ENCODE measurements at places on chromosomes 7 and 10.

GRCh38 chr10:68330852-68331454 is 911 bp upstream of the HNRNPH3 start:
- no peak for DNase-seq

GRCh38 chr7:29371472-29371871 is 176.9 kb downstream of the CHN2 start:
- no peak for DNase-seq

- DNase-seq, result no peak
These were observed 148.1 kb upstream of the ZNF32 start for GRCh38 chr10:43796781-43797180.

DNA sequence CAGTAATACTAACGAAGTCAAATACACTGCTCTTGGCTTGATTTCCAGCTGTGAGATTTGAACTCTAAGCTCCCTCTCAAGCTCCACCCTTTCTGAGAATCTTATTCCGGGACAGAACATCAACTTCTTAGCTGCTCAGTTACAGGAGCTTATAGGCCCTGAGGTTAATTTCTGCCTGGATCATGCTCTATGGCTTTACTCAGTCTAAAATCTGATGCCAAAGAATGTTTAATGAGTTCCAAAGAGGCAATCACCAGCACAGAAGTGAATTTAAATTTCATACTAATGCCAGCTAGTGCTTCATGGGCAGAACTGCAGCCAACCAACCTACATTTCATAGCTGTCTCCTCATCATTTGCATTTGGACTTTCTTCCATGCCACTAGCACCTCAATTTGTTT is 707.2 kb downstream of the MAGI2 start:
- DNase-seq, result no peak

GRCh38 chr7:20744954-20745446 is 41.7 kb downstream of the SP8 start:
- DNase-seq, result no peak

DNA sequence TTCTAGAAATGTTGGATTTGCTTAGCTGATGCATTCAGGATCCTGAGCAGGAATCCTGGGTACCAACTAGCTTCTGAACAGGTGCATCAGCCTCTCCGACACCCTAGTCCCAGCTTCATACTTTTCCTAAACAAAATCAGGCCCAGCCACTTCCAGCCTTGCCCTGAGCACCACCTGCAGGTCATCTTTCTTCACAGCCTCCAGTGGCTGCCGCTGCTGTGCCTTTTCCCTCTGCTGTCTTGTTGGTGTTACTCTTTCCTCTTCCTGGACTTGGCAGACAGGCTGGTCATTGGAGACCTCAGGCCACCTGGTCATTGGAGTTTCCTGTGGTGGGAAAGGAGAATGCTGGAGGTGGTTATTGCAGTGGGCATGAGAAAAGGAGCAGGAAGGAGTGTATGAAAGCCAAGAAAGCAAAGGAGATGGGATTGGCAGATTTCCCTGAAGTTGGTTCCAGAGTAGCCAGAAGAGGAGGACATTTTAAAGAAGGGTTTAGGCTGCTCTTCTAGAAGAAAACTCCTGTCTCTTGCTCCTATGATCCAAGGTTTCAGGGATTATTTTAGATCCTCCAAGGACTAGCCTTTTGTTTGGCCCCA is 48.2 kb upstream of the NFKB2 start:
- no peak for DNase-seq

- no peak for DNase-seq
These were observed 263.9 kb upstream of the FZD1 start for GRCh38 chr7:90999989-91000979.

- DNase-seq, result no peak
These were observed 13.4 kb downstream of the NPY start for GRCh38 chr7:24297362-24297761.

DNA sequence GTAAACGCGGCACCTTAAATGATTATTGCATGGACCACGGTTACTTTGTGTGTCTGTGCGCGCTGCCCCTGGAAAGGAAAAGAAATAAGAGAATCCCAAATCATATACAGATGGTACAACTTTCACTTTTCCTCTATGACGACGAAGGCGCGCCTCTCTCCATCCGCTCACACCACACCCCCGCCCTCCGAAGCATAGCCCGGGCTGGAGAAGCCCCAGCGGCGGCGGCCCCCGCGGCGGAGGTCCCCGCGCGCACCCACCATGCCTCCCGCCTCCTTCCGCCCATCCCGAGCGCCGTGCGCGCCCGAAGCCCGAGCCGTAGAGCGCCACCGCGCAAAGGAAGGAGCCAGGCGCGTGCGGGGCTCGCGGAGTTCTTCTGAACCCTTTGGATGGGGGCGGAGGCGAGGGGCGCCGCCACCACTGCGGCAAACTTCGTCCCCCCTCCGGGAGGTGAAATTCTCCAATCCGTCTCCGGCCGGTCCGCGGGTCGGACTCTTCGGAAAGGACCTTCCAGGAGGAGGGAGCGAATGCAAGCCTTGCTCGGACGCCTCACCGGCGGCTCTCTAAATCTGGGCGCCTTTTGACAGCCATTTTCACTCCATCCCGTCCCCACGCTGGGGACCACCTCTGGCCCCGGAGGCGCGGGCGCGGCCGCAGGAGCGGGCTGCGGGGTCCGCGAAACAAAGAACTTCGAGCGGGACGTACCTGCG is 588 bp downstream of the GLI3 start:
- DNase-seq, result no peak

DNA sequence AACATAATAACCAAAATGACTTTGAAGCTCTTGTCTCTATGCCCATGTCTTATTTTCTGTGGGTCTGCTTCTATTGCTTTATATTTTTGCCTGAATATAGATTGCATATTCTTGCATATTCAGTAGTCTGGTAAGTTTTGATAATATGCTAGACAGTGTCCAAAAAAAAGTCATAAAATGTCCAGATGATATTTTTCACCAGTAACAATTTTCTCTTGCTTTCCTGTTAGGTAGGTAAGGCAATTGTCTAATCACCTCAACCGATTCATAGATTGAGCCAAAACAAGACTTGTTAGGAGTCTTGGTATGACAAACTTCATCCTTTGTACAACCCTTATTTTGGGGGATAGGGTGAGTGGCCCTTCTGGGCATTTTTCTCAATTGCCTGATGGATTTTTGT is 277.0 kb upstream of the NRP1 start:
- DNase-seq, result no peak

- peak; percentile 42 for DNase-seq
These were observed 4.7 kb upstream of the NOS3 start for GRCh38 chr7:150986099-150986512.

DNA sequence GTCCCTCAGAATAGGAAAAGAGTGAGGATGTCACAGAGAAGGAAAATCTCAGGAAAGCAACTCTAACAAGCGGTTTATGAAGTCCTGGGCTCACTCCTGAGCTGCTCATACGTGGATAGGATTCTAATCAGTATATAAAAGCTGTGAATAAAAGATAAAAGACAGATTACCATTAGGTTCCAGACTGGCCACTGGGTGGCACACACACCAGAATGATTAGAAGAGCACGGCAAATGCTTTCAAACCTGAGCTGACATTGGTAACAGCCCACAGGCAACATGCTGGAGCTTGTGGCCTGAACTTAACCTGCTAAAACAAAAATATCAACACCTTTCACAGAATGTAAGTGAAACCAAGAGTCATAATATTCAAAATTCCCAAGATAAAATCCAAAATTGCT is 370.8 kb downstream of the GRID1 start:
- DNase-seq, result no peak

DNA sequence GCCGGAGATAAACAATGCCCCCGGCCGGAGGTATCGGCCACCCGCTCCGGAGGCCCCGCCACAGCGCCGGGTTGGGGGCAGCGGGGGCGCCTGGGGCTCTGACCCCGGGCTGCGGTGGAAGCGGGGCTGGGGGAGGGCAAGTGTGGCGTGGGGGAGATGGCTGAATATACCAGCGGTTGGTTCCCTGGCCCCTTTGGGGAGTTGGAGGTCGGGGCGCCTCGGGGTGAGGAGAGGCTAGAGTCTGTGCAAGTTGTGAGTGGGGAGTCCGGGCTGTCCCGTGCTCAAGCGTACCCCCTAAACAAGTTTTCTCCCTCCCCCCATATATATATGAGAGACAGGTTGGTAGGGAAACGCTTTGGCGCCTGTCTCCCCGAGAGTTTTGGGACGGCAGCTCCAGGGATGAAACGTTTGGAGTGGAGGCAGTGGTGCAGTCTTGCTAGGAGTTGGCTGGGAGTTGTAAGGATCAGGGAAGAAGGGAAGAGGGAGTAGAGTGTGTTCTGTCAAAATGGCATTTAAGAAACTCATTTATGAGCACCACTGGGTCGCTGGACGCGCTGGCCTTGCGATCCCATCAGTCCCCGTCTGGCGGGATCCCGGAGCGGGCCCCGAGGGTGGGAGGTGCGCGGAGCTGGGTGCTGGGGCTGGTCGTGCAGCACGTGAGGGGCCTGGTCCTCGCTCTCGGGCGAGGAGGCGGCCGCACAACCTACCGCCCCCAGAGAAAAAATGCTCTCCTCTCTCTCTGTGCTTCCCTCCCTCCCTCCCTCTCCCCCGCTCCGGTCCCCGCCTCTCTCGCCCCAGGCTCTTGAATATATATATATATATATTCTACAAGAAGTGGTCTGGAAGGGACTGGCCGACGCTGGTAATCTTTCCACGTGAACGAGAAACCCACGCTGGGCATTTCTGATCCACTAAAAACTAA is 1.1 kb downstream of the TET1 start:
- DNase-seq, result no peak

DNA sequence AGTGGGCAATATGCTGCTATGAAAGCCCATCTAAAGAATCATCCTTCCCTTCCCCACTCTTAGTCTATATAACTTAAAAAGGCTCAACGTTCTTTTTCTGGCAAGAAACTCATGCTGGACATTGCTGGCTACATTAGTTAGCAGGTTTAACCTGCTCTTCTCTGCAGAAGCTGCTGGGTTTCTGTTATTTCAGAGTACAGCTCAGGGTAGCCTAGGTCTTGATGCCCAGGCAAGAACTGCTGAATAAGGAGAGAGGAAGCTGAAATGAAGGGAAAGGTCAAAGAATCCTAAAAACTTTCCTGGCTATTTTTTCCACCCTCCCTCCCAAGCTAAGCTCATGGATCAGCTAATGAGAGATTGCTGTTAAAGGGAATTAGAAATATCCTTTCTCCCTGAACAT is 79.4 kb downstream of the ANKIB1 start:
- no peak for DNase-seq

DNA sequence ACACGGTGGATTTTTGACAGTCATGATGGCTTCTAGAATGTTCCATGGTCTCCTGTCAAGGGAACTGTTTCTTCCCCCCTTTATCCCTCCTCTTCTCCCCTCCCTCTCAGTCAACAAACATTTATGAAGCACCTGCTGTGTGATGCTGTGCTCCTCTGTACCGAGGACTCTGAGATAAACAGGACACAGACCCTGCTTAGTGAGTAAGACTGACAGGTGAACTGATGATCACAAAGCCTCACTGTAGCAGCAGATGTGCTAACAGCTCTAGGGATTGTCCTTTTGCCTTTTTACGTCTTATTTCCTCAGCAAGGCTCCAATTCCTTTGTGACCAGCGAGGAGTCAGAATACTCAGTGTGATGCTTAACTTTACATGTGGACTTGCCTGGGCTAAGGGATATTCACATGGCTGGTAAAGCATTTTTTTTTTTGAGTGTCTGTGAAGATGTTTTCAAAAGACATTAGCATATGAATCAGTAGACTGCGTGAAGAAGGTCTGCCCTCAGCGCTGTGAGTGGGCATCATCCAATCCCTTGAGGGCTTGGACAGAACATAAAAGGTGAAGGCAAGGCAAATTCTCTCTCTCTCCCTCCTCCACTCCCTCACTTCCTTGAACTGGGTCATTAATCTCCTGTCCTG is 170.1 kb downstream of the ADRA2A start:
- DNase-seq, result no peak

DNA sequence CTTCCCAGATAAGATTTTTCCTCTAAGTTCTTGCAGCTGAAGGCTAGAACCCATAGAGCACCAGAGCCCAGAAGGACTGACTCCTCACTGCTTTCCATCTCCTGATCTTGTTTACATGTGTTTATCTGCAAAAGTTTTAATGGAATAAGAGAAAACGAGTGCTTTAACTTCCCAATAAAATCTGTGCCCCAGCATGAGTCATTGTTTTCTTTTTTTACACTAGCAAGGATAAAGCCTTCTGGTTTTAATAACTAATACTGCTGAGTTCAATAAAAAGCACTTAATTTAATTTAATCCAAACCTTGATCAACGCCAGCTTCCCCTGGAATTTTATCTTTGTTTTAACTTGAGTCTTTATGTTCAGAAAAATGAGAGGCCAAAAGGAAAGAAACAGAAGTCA is 227.6 kb downstream of the HPSE2 start:
- no peak for DNase-seq

DNA sequence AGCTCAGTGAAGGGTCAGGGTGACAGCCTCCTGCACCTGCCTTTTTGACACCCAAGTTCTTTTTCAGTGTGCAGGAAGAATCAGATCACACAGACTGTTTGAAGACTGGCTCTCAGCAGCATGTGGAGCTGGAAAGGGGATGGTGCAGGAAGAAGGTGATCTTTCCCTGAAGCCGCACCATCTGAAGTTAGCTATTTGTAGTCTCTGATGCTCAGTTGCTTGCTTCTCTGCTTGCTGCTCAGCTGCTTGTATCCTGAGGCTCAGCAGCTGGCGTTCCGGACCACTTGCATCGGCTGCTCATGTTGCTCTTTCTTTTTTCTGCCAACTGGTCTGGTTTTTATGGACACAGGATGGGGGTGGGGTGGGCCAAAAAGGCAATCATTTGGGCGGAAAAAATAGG is 15.8 kb upstream of the DNMBP start:
- no peak for DNase-seq

DNA sequence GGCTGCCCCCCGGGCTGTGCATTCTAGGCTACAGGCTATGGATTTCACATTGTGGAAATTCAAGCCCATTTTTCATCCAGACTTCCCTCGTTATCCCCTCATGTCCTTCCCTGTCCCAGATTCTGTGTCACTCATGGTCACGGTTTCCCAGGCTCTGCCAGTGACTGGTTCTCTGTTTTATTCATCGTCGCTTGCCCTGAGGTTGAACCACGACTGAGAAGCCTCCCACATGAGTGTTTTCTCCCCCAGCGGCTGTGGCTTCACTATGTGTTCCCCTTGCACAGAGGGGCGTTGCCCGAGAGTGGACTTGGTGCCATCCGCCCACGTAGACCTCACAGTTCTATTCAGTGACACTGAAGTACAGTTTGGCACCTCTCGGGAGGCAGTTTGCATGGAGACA is 14.0 kb downstream of the NOM1 start:
- DNase-seq, result no peak

DNA sequence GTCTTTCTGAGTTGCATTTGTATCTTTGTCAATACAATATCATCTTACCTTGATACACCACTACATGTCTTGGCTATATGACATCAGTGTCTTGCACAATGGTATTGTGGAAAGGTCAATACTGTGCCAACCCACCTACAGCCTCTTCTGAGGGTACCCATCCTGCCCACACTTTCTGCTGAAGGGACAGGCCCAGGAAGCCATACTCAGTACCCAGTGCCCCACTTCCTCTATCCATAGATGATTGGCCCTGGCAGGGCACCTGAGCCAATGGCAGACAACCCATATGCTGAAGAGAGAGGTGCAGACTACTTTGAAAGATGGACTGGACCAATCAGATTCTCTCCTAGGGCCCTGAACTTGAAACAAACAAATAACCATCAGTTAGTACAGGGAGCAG is 152.0 kb upstream of the ADO start:
- DNase-seq, result no peak

GRCh38 chr7:40311307-40311706 is 176.5 kb downstream of the SUGCT start:
- DNase-seq, result no peak
